Mammary epithelial cell (primary cell): ENCODE measurements at places on chromosomes 6 and 20. TPM values are rescaled to one million over a fixed set of nuclear protein-coding genes. Genes with fewer than 3 reads are reported as not detected.

Gene HEY2
- 0.17 TPM for total RNA-seq

Gene HLA-DPB1
- total RNA-seq: not detected in 2 replicates

Gene XRN2
- total RNA-seq: 70.8 TPM

Gene KIF6
- total RNA-seq: 0.66 and 0.72 TPM in 2 replicates

Gene CRISP3
- total RNA-seq: not detected

Gene PACRG
- 1.0 TPM for total RNA-seq

Gene C6orf120
- total RNA-seq: 26.0 TPM

Gene BMP2
- total RNA-seq: 11.8 and 17.7 TPM in 2 replicates

Gene RSPO4
- not detected in 2 replicates for total RNA-seq

Gene COL21A1
- total RNA-seq: not detected in 2 replicates

Gene POPDC3
- 34.0 TPM for total RNA-seq

Gene EPPIN
- total RNA-seq: not detected in 2 replicates

Gene FAM217A
- not detected for total RNA-seq

Gene MLN
- total RNA-seq: not detected

Gene TINAG
- total RNA-seq: not detected

Gene SNRPB2
- 43.4 and 51.2 TPM in 2 replicates for total RNA-seq

Gene ULBP2
- 8.6 and 12.9 TPM in 2 replicates for total RNA-seq

Gene ADTRP
- total RNA-seq: 74.0 TPM

Gene MYB
- total RNA-seq: 0.40 TPM in 1 of 2 replicates, not detected in the other

Gene CLVS2
- not detected in 2 replicates for total RNA-seq

Gene SUMO4
- total RNA-seq: 2.0 TPM

Gene FAM209B
- not detected for total RNA-seq

Gene FAM83B
- 101 TPM for total RNA-seq

Gene DZANK1
- total RNA-seq: 2.4 and 2.8 TPM in 2 replicates

Gene USP49
- 3.7 TPM for total RNA-seq

Gene BTN1A1
- total RNA-seq: not detected in 2 replicates

Gene PPIL1
- total RNA-seq: 33.5 and 37.0 TPM in 2 replicates

Gene TPBG
- total RNA-seq: 62.8 TPM

Gene MAP1LC3A
- 18.5 TPM for total RNA-seq

Gene LY6G6D
- total RNA-seq: not detected

Gene CLPSL1
- total RNA-seq: not detected

Gene SAYSD1
- total RNA-seq: 8.6 and 9.0 TPM in 2 replicates

Gene TSPO2
- total RNA-seq: not detected in 2 replicates

Gene GHRH
- not detected for total RNA-seq

Gene SPATA2
- total RNA-seq: 6.7 and 6.9 TPM in 2 replicates

Gene GTSF1L
- not detected for total RNA-seq

Gene TRIM40
- not detected for total RNA-seq

Gene PRSS16
- total RNA-seq: 4.8 TPM
